ENCODE measurements at places on chromosomes 12 and 14. TPM values are rescaled to one million over a fixed set of nuclear protein-coding genes. Genes with fewer than 3 reads are reported as not detected.

Gene RAD9B
- 0.71 TPM for total RNA-seq

DNA sequence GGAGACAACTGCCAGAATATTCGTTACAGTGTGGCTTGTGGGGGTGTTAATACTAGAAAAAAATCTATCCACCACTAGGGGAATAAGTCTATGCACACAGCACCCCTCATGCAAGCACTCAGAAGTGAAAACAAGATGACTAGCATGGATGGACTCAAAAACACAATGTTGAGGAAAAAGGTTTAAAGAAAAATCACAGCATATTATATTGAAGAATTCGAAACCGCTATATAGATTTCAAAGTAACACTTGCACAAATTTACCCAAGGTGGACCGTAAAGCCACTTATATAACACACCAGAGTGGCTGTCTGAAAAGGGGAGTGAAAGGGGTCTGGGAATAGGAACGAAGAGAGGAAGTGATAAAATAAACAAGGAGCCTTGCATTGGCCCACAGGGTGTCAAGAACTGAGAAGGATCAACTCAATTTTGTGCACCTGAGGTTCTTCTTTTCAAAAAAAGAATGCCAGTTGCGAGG lies 544 bp downstream of the ABCD4 start:
- peak overlapping the region; percentile 90 for H3K27ac ChIP-seq
- H3K4me1 ChIP-seq: peaks cover 20% of the 10 kb centered on the region
- H3K27me3 ChIP-seq: no peaks in the 10 kb centered on the region
- peak overlapping the region; percentile 84 for H3K4me3 ChIP-seq

Gene ANP32D
- total RNA-seq: 0.82 TPM

GRCh38 chr12:27861428-27862167 lies 81.6 kb upstream of the MANSC4 start:
- no peak overlapping the region for H3K4me3 ChIP-seq
- DNase-seq: peak; percentile 92
- H3K36me3 ChIP-seq: no peaks in the 10 kb centered on the region

- DNase-seq: no peak
- H3K4me1 ChIP-seq: peaks cover 65% of the 10 kb centered on the region
- no peaks in the 10 kb centered on the region for H3K36me3 ChIP-seq
- peak overlapping the region; percentile 74 for H3K27ac ChIP-seq
These were observed 272.7 kb downstream of the CACNA1C start for GRCh38 chr12:2325519-2325918.

DNA sequence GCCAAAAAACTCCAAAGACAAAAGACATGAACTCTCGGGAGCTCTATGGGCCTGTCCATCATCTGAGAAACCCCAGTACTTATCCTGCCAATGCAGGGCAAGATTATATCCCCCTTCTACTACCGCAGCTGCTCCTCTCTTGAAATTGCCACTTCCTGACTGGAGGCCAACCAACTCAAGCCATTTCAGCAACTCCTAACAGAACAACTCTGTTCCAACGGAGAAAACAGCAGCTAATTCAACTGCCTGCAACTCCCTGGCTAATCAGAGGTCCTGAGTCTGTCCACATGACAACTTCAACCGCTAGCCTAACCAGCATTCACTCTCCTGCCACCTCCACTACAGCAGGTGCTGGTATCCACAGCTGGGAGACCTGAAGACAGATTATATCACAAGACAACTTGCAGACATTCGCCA lies 24.1 kb downstream of the CEP83 start:
- H3K4me3 ChIP-seq: no peak overlapping the region
- no peak overlapping the region for H3K27ac ChIP-seq
- no peak for DNase-seq

DNA sequence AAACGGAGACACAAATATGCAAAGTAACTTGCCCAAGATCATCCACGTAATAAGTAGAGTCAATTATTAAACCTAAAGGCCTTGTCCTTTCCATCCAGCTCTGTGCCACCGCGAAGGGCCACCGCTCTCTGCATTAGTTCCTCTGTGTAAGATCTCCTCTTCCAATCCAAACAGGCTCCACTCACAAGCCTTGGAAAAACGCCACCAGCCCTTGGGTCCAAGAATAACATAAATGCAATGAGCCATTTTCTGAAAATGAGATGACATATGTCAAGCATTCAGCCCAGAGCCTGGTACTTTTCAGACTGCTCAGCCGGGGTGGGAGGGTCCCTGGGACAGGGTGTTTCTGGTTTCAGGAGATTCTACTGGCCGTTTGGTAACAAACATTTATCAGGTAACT lies 30.0 kb downstream of the DGLUCY start:
- peak overlapping the region; percentile 79 for H3K27ac ChIP-seq
- DNase-seq: no peak
- no peaks in the 10 kb centered on the region for H3K27me3 ChIP-seq
- peaks cover 15% of the 10 kb centered on the region for H3K36me3 ChIP-seq
- peaks cover 20% of the 10 kb centered on the region for H3K4me1 ChIP-seq

- no peaks in the 10 kb centered on the region for H3K36me3 ChIP-seq
- no peaks in the 10 kb centered on the region for H3K27me3 ChIP-seq
- no peak overlapping the region for H3K27ac ChIP-seq
- H3K4me1 ChIP-seq: no peaks in the 10 kb centered on the region
- no peak for DNase-seq
- no peak overlapping the region for H3K4me3 ChIP-seq
These were observed 384.8 kb downstream of the BMP4 start for GRCh38 chr14:53571641-53572328.

DNA sequence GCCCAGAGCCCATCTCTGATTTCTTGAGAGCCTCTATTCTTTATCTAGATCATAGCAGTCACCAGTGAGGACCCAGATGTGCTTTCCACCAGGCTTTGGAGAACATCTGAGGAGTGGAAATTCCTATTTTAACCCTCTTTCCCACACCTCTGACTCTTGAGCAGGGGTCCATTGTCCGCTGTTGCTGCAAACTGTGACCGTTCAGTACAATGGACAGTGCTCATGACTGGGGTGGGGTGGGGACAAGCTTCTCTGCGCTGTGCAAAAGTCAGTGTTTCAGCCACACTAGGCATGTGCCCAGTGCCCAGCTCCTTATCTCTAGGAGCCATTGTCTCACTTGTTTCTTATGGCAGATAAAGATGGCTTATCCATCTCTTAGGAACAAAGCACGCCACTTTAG lies 16.9 kb upstream of the KRT7 start:
- DNase-seq: peak; percentile 34
- H3K36me3 ChIP-seq: no peaks in the 10 kb centered on the region
- no peak overlapping the region for H3K4me3 ChIP-seq

Gene KLRF1
- total RNA-seq: 2.1 TPM

DNA sequence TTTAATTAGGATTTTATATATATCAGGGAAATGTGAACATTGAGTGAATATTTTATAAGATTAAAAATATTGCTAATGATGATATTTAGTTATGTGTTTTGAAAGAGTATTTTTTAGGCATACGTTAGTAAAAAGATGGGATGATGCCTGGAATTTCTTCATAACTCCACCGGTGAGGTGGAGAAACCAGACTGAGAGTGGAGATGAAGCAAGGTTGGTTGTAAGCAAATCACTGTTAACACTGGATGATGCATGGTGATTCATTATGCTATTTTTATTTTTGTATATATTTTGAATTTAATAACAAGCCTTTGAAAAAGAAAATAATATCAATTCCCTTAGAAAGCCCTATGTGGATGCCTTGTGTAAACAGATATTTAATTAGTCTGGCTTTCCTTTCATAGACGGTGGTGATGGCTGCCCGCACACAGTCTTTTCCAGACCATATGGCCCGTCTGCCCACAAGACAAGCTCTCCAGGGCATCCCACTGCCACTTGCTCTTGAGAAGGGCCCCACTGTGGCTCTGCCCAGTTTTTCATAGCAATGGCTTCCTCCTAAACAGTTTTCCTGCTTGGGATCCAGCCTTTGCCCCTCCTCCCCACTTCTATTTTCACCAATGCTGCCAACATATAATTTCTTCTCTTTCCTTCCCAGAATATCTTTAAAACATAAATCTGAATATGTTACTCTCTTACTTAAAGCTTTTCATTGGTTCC lies 95.4 kb downstream of the HELB start:
- no peaks in the 10 kb centered on the region for H3K36me3 ChIP-seq
- H3K4me3 ChIP-seq: no peak overlapping the region
- H3K4me1 ChIP-seq: peaks cover 18% of the 10 kb centered on the region

DNA sequence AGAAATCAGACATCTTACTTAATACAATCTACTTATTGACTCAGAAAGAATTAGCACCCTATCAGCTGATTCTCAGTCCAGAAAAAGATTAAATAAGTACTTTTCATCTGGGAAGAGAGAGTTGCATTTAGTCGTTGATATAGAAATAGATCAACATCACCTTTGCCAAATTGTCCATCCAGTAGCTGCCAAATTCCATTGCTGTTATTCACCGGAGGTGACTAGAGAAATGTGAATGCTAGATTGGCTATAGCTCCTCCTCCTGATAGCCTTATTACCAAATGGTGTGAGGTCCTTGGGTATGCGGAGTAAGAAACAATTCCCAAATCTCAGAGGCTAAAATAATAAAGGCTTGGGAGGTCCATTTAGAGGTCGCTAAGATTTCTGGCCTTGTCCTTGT lies 723.3 kb upstream of the FLRT2 start:
- no peaks in the 10 kb centered on the region for H3K27me3 ChIP-seq
- DNase-seq: no peak
- no peak overlapping the region for H3K4me3 ChIP-seq
- H3K36me3 ChIP-seq: no peaks in the 10 kb centered on the region
- no peak overlapping the region for H3K27ac ChIP-seq
- no peaks in the 10 kb centered on the region for H3K4me1 ChIP-seq

- no peaks in the 10 kb centered on the region for H3K36me3 ChIP-seq
- no peaks in the 10 kb centered on the region for H3K27me3 ChIP-seq
- no peak overlapping the region for H3K4me3 ChIP-seq
- peak; percentile 74 for DNase-seq
- no peaks in the 10 kb centered on the region for H3K4me1 ChIP-seq
These were observed 162.3 kb downstream of the NDUFA12 start for GRCh38 chr12:94841177-94841576.

GRCh38 chr12:64086946-64087345 lies 135.2 kb downstream of the KICS2 start:
- no peak for DNase-seq
- H3K36me3 ChIP-seq: no peaks in the 10 kb centered on the region
- no peaks in the 10 kb centered on the region for H3K27me3 ChIP-seq
- H3K27ac ChIP-seq: peak overlapping the region; percentile 68

DNA sequence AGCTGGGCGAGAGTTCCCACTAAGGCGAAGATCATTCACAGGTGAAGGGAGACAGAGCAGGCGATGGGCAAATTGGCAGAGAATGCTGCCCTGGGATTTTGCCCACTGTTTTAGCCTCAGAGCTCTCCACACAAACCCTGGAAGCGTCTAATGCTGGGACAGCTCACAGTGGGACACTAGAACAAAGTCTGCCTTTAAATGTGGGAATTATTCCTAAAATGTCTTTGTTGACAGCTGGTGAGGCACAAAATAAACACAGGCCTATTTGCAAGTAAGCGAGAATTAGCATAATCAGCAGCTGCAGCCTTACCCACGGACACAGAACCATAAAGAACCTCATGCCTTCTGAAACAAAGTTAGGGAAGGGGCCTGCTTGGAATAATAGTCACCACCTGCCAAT lies 824.5 kb downstream of the AACS start:
- peaks cover 19% of the 10 kb centered on the region for H3K4me1 ChIP-seq
- no peak overlapping the region for H3K27ac ChIP-seq
- H3K36me3 ChIP-seq: no peaks in the 10 kb centered on the region
- DNase-seq: no peak

GRCh38 chr12:62296001-62296400 lies 35.8 kb downstream of the USP15 start:
- DNase-seq: no peak
- H3K36me3 ChIP-seq: no peaks in the 10 kb centered on the region
- no peaks in the 10 kb centered on the region for H3K4me1 ChIP-seq
- H3K4me3 ChIP-seq: no peak overlapping the region

Gene MYH7
- 0.14 TPM for total RNA-seq

DNA sequence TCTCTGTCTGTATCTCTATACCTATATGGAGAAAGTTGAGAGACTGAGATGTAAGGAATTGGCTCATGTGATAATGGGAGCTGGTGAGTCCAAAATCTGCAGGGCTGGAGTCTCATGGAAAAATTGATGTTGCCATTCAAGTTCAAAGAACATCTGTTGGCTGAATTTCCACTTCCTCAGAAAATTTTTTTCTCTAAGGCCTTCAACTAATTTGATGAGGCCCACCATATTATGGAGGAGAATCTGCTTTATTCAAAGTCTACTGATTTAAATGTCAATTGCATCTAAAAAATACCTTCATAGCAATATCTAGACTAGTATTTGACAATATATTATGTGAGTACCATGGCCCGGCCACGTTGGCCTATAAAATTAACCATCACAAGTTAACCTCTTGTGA lies 261.4 kb downstream of the VRK1 start:
- no peaks in the 10 kb centered on the region for H3K36me3 ChIP-seq
- no peaks in the 10 kb centered on the region for H3K4me1 ChIP-seq
- peaks cover 5% of the 10 kb centered on the region for H3K27me3 ChIP-seq
- no peak overlapping the region for H3K27ac ChIP-seq
- no peak overlapping the region for H3K4me3 ChIP-seq
- DNase-seq: no peak

GRCh38 chr12:105365231-105365630 lies 34.7 kb downstream of the C12orf75 start:
- H3K4me1 ChIP-seq: no peaks in the 10 kb centered on the region
- H3K27me3 ChIP-seq: no peaks in the 10 kb centered on the region
- no peak overlapping the region for H3K27ac ChIP-seq
- no peaks in the 10 kb centered on the region for H3K36me3 ChIP-seq
- DNase-seq: no peak

DNA sequence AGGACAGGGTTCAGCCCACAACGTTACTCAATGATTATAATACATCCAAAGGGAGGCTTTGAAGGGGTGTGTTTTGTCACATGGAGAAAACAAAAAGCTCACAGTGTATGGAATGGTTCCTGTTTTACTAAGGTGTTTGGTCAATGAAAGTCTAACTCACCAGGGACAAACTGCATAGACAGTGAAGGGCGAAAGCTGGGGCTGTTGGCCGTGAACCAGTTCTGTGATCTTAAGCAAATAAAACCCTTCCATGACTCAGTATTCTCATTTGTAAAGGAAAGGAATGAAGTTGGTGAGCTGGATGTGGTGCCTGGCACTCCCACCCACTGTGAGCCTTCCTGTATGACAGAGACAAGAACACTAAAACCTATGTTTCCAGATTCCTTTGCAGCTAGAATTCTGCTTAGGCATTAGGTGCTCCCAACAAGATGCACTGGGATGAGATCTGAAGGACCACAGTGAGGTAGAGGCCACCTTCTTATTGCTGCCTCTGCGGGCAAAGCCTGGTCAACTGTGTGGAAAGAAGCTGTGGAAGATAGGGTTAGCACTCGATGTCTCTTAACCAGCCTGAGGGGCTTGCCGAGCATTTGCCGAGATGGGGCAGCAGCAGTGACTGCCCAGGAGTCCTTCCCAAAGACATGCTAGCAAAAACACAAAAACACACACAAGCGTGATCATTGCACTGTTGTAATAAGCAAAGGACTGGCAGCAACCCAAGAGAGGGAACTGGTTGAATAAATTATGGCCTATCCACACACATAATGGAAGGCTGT lies 48.5 kb downstream of the VCPKMT start:
- H3K27me3 ChIP-seq: no peaks in the 10 kb centered on the region
- H3K4me1 ChIP-seq: no peaks in the 10 kb centered on the region
- H3K27ac ChIP-seq: no peak overlapping the region
- H3K4me3 ChIP-seq: no peak overlapping the region
- H3K36me3 ChIP-seq: no peaks in the 10 kb centered on the region

Gene FAM161B
- 5.3 TPM for total RNA-seq
